HuH-7.5 (cell line): ENCODE measurements at places on chromosomes 5 and 9.

DNA sequence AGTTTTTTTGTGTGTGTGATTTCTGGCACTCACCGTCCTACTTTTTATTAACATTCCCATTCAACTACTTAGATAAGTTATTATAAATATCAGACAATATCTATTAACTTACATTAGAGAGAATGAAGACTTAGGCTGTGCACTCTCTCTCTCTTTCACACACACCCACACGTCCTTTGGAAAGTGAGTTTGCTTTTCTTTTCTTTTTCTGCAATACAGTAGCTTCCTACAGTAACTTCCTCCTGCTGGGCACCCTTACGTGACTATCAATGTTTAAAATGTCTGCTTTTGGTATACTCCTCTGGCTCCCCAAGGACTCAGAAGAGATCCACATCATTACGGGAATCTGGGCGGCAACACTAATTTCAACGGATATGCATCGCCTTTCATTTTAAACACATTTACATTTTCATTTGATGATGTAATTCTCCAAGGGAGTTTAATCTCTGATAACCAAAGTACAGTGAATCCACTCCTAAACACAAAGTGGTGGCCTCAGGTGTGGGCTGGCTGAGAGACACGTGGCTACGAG is 179.5 kb downstream of the MAPKAP1 start:
- DNase-seq = no peak

GRCh38 chr5:82169892-82170291 is 108.3 kb downstream of the RPS23 start:
- DNase-seq = no peak

GRCh38 chr5:65907135-65907534 is 19.2 kb upstream of the ERBIN start:
- no peak for DNase-seq

GRCh38 chr9:95506678-95507463 is 9.9 kb downstream of the PTCH1 start:
- DNase-seq = peak; percentile 46

GRCh38 chr9:2480255-2480837 is 141.2 kb upstream of the VLDLR start:
- no peak for DNase-seq

DNA sequence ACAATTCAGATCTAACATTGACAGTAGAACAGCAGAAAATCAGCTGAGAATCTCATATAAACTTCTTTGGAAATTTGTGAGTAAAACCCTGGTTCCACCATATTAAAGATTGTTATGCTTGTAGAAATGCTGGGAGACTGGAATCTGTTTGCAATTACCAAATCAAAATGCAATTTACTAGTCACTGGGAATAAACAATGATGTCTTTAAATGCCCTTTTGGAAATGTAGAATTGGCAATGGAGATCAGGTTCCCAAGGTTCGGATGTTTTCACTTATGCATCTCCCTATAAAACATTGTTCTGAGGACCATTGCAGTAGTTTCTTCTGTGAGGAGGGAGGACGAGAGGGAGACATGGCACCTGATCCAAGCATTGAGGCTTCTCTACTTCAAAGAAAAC is 384.4 kb downstream of the TMEM167A start:
- DNase-seq = no peak

GRCh38 chr9:114370968-114371320 is 16.8 kb downstream of the AKNA start:
- no peak for DNase-seq

GRCh38 chr5:33441241-33442177 is 744 bp downstream of the TARS1 start:
- DNase-seq = peak; percentile 22

DNA sequence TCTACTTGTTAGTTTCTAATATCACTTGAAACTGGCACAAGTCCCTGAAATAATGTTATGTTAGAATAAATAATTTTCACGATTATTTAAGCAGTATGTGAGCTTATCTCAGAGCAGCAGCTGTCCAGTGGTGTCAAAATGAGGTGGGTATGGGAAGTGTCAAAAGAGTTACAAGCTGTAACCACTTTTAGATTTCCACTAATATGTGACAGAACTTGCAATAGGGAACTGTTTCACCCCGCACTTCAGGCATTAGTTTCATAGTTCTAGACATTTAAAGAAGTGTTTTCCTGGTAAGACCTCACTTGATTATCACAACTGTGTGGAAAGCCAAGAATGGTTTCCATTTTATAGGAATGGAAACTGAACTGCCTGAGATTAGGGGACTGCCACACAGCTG is 2.9 kb upstream of the ISCA1 start:
- no peak for DNase-seq

DNA sequence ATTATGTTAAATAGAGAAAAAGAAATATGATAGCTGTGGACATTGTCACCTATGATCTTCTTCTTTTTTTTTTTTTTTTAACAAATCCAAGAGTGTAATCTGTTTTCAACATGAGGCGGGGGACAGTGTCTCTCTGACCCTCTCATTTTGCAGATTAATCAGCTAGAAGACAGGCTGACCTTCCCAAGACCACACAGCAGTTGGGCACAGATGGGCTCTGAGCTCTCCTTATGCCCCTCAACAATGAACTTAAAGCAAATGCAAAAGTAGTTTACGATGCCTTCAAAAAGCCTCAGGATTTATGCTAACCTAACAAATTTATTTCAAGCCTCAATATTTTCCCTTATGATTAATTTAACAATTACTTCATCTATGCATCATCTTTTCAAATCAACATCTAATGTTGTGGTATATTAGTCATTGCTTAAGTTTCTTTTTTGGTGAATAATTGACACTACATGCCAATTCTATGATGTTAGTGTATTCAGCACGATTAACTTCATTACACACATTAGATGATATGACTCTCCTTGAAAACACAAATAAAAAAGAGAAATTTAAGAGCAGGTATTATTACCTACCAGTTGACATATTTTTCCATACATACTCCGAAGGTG is 7.4 kb downstream of the NFIL3 start:
- DNase-seq = no peak
